ACHN (cell line): ENCODE measurements at places on chromosomes 4 and X.
A peak's percentile ranks its signal among the peaks of the same experiment; 100 is the strongest.

GRCh38 chr4:15414551-15415091 lies 13.2 kb upstream of the C1QTNF7 start:
- DNase-seq: no peak

- DNase-seq: no peak
Measured at GRCh38 chrX:153526042-153526441, 8.6 kb downstream of the ATP2B3 start.

DNA sequence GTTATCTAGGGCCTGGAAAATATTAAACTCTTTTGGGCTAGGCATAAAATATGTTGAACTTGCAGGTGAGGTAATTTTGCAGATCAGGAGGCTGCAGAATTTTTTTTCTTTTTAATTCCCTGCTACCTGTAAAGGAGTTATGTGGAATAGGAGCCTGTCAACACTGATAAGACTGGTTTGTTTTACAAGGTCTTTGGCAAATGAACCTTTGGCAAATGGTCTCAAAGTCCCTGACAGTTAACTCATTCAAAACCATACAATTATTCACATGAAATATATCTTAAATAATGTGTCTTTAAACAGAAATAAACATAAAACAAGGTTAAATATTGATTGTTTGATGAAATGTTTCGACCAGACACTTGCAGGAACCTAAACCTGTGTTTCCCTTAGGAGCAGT lies 340.2 kb downstream of the GASK1B start:
- DNase-seq: no peak

- no peak for DNase-seq
Measured at GRCh38 chr4:107044170-107044569, 8.1 kb upstream of the DKK2 start.

- no peak for DNase-seq
Measured at GRCh38 chrX:151711154-151711553, 4.7 kb upstream of the FATE1 start.

- DNase-seq: no peak
Measured at GRCh38 chr4:5956285-5957021, 61.8 kb downstream of the C4orf50 start.

GRCh38 chr4:138672393-138672976 lies 343.1 kb upstream of the NOCT start:
- DNase-seq: no peak

GRCh38 chr4:10737337-10737736 lies 52.8 kb upstream of the CLNK start:
- DNase-seq: no peak

- peak; percentile 84 for DNase-seq
Measured at GRCh38 chr4:88765729-88766128, 68.1 kb upstream of the NAP1L5 start.

- no peak for DNase-seq
Measured at GRCh38 chr4:94515365-94515764, 63.6 kb downstream of the PDLIM5 start.

GRCh38 chrX:105210258-105210657 lies 10.2 kb downstream of the TEX13A start:
- no peak for DNase-seq

DNA sequence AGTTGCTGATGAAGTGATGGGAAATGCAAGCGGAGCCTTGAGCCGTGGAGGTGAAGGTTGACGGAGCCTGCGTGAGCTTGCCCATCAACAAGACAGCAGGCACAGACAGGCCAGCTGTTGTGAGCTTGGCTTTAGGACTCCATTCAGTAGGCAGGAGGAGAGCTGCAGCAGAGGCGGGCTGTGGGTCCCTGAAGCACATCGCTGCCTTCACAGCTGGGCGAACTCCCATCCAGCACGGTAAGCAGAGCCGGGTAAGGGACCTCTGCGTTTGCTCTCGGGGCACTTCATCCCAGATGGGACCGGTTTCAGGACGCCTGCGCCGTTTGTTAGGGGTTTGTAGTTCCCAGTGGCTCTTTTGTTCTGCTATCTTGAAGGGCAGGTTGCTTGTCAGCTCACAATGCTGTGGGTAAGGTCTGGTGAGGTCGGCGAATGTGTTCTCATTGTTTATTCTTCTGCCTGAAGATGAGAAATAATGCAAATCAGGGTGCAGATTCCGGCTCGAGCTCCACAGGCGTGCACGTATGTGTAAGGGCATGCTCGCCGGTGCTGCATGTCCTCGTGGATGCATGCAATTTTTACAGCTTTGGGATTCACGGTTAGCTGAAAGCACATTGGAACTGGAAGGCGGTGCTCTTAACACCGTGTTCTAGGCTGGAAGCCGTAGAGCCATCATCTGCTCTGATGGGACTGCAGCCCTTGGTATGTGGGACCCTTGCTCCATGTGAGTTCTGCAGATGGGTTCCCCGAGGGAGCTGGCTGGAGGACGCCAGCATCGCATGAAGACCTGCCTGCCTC lies 54.6 kb upstream of the CLDN34 start:
- no peak for DNase-seq

DNA sequence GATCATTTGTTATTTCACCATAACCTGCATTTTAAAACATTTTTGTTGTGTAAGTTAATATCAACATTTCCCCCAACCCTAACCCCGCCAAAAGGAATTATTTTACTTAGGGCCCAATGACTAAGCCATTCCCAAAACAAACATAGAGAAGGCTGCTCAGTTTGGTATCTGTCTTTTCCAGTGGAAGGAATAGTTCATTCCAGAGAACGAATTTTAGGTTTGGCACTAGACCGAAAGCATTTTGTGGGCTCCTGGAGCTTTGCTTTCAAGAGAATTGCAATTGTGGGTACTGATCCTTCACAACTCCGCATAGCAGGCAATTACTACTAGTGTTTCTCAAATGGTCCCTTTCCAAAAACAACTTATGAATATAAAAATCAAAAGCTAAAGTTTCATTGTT lies 226.7 kb upstream of the MAD2L1 start:
- DNase-seq: no peak

- DNase-seq: no peak
Measured at GRCh38 chrX:46757052-46757451, 1.9 kb downstream of the SLC9A7 start.

- no peak for DNase-seq
Measured at GRCh38 chr4:186940476-186940875, 216.8 kb upstream of the FAT1 start.

- peak; percentile 47 for DNase-seq
Measured at GRCh38 chrX:26788402-26788998, 572.5 kb downstream of the MAGEB5 start.
